Cerebellum (tissue), 4 donors: ENCODE measurements at places on chromosomes 1 and 21. TPM values are rescaled to one million over a fixed set of nuclear protein-coding genes. Genes with fewer than 3 reads are reported as not detected.

RPE65 gene
- total RNA-seq: 0.09 TPM

FCER1G gene
- 3.8 TPM for total RNA-seq

SGIP1 gene
- 100 TPM for total RNA-seq

OR2AK2 gene
- total RNA-seq: 3.0 TPM

KRTAP22-2 gene
- not detected for total RNA-seq

DNA sequence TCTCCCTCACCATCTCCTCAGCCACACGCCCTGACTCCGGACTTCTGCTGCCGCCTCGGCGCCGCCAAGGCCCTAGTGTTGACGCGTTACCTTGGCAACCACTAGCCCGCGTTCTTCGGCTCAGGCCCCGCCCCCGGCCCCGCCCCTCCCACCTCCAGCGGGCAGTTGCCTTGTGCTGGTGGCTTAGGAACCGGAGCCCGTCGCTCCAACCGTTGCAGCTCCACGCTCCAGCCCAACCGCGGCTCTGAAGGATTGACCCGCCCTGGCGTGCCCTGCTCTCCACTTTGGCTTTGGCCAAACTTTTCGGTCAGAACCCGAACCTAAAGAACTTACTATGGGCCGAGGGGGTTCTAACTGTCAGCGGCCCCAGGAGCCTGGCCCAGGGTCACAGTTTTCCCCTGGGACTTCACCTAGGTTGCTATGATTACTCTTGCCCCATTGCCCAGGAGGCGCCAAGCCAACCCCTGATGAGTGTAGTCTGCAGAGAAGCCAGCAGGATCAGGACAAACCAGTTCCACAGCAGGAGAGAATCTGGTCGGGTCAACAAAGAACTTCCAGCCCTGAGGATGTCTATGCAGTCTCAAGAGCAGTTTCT is at the start of gene CFAP45:
TSS of gene CFAP45 (minus strand) at position 80 of the 595 bp plus-strand sequence. CDS start at position 13, 67 bp downstream.
- DNase-seq: no peak

DNA sequence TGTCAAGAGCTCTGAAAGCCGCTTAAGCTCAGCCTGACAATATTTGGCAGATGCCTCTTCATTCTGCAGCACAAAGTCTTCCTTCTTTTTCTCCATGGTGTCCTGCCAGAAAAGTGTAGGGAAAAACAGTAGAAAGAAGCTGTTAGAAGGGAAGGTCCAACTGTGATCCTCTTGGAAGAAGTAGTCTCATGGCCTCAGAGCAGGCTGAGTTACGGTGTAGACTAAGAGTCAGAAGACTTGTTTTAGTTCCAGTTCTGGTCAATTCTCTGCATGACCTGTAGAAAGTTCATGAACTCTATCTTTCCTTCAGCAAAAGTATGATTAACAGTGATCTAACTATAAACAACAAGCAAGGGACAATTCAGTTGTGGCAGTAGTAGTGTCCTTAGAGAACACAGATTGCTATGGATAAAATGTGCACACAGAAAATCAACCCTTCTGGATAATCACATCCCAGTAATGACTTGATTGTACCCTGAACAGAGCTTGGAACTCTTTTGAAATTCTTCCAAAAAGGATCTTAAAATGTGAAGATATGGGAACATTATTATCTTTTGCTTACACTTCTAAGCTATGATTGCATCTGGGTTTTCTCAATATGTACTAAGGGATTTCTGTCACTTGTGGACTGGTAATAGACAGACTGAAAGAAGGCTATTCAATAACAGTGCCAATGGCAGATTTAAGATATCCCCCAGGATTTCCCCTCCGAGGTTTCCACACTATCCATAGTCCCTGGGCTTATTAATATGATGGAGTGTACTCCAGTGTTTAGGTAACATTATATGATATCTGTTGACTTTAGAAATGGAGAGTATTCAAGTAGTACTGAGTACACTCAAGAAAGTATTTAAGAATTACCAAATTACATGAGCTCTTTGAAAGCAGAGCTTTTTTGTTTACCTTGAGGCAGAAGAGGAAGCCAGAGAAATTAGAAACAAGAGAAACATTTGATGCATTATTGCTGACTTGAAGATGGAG is 22.1 kb upstream of the GBP2 start:
- DNase-seq: no peak
